ENCODE measurements at places on chromosomes 3 and 15.

DNA sequence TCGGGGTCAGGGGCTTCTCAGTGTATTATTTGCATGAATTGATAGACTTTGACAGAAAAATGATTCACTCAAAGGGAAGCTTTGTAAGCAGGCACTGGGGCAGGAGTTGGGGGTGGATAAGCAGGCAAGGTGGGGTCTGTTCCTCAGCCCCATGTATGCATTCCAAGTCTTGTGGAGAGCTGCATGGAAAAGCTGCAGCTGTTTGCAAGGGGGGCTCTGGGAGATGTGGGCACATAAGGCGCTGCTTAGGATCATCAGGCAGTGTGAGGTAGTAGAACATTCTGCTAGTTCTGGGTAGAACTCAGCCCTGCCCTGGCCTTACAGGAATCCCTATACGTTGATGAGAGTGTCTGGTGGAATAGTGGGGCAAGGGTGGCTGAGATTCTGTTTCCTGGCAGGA, 154.2 kb upstream of the LRIG1 start:
- DNase-seq, result peak; percentile 18

DNA sequence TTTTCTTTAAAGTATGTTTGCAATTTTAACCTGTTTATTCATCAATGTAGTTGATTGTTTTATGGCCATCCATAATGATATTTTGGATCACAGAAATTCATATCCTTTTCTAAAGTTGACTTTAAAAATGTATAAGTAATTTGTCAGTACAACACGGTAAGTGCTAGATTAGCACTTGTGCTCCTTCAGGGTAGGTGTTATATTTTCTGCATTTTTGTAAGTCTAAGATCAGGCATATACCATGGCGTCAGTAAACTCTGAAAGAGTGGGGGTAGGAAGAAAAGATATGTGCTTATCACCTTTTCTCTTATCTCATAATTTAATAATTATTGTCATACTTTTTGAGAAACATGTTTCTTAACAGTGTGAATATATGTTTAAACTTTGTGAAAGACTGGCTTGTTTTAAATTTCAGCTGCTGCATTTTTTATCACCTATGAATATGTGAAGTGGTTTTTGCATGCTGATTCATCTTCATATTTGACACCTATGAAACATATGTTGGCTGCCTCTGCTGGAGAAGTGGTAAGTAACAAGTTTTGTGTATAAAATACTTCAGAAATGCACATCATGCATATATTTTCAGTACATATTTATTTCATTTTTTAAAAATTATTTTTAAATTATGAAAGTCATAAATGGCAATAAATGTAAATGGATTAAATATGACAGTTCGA, 22.1 kb downstream of the SLC25A26 start:
- DNase-seq, result no peak

DNA sequence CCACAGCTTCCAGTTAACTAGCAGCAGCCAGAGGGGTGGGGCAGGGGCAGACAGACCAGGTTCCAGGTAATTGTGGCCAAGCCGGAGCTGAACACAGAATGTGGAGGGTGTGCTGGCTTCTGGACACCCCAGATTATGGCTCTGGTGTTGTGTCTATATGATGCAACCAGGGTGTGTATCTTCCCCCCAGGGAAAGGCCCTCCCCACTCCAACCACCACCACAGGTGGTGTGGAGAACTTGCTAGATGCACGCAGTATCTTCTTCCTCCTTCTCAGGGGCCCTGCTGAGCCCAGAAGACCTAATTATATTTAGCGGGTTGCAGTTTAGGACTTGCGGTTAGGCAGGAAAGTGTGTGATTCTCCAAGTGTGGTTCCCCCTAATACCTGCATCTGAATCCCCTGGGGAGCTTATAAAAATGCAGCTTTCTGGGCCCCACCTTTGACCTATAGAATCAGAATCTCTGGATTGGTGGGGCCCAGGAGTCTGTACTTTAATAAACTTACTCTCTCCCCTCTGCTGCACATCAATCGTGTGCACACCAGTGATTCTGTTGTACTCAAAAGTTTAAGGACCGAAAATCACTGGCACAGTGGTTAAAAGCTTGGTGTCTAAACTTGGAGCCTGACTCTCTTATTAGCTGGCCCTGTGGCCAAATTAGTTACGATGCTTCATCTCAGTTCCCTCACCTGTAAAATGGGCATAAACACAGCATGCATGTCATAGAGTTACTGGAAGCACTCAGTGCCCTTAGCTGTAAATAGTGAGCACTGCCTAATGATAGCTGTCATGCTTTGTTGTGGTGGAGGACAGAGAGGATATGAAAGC, 379.1 kb upstream of the PROK2 start:
- no peak for DNase-seq

DNA sequence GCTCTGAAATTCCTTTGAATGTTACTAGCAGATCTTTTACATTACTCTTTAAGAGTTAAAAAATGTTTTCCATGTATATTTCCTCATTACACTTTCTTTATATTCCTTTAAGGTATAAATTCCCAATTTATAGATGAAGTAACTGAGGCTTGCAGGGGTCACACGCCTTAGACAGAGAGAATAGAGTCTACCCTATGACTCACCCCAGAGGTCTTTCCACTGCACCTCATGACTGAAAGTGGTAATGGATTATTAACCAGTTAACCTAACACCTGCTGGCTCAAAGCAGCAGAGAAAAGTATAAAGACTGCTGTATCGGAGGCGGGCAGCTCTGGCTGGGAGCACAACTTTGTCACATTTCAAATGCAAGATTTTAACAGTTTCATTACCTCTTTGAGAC, 37.7 kb downstream of the LDHAL6B start:
- no peak for DNase-seq

DNA sequence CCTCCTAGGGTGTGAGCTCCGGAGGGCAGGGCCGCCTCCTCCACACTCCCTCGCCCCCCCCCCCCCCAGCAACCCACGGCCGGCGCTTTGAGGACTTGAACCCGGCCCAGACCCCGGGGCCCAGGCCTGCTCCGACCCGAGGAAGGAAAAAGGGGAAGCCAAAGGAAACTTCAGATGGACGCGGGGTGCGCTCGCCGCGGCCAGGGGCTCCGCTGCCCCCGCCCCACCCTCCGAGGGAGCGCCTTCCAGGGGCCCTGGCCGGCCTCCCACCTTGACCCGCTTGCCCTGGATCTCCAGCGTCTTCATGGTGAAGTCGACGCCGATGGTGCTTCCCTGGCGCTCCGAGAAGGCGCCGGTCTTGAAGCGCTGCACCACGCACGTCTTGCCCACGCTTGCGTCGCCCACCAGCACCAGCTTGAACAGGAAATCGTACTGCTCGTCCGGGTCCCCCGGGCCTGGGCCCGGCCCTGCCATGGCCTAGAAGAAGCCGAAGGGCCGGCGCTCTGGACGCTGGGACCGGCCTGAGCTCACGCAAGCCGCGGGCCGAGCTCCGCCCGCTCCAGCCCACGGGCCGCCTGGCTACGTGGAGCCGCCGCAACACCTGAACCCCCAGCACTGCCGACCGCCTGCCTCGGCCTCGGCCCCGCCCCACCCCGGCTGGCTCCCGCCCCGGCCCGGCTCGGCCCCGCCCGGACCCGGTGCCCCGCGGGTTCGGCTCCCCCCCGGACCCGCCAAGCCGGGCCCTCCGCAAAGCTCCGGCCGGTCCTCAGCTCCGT, 400 bp downstream of the RAB43 start:
- DNase-seq, result peak; percentile 22

- no peak for DNase-seq
Observed at GRCh38 chr3:89180334-89180733, 72.9 kb downstream of the EPHA3 start.

DNA sequence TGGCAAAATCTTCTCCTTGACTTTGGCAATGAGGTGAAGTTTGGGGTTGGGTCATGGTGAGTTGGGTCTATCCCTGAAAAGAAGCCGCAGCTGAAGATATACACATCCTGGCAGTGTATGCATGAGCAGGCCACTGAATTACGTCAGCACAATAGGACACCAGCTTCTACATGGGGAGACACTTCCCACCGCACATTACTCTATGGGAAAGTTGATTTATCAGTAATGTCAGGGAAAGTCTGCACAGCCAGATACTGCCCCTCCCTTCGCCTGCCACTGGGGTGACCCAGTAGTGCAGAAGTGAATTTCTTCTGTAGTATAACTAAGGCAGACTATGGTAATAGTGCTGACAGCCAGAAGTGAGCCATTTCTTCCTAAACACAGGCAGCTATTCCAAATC, 245.0 kb downstream of the NTRK3 start:
- DNase-seq, result no peak

- DNase-seq, result no peak
Observed at GRCh38 chr3:73739791-73740453, 115.2 kb upstream of the PDZRN3 start.
